GM13976 (cell line): ENCODE measurements at places on chromosomes 12 and 14.

GRCh38 chr12:54038871-54039414, 6.1 kb downstream of the HOXC5 start:
- no peak for DNase-seq

DNA sequence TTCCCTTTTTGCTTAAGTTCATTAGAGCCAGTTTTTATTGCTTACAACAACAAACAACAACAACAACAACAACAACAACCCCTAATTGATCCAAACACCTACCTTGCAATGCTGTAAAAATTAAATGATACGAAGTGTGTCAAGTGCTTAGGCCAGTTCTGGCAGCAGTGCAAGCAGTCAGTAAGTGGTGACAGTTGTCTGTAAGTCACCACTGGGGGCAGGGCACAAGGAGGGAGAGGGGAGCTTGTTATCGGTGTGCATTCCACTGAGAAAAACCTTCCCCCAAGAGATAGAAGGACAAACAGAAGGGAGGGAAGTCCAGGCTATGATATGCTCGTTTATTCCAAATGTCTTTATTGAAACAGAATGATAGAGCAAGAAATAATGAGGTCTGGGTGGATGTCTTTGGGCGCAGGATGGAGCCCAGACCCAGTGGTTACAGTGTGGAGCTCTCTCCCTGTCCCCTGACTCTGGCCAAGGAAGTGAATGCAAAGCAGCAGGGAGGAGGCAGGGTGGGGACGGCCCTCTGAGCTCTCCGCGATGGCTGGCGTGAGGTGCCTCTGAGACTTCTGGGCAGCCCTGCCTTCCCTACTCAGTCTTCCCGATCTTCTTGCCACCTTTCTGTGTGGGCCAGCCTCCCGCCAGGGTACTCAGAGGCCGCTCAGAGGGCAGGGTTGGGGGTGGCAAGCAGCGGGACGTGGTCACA, 6.5 kb downstream of the SLC22A17 start:
- no peak for DNase-seq

DNA sequence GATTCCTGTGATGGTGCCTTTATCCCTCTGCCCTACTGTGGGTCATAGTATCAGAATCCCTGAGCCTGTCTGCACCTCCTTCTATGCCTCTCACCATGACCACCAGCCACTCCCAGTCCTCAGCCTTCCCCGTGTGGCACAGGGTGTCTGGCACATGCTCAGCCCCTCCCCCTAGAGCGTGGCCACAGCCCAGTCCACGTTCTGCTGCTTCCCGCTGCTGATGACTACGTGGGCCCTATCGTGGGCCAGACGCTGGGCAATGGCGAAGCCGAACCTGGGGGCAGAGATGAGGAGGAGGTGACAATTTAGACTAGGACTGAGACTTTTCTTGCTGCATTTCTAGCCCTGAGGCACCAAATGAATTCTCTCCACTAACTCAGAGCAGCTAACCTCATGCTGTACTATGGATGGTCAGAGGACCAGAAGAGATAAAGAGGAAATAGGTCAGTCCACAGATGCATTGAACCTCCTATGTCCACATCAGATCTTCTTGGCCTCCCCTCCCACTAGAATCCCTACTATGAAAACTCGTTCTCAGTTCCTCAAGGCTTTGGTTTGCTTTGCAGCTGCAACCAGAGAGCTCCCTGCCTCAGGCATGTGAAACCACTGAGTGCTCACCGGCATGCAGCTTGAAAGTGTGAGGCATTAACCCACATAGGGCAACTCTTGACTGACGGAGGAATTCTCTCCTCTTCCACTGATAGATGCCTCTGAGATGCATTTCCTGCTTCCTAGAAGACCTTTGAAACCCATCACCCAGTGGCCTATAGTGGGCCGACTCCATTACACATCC, 126.3 kb upstream of the DHRS4 start:
- DNase-seq = no peak

DNA sequence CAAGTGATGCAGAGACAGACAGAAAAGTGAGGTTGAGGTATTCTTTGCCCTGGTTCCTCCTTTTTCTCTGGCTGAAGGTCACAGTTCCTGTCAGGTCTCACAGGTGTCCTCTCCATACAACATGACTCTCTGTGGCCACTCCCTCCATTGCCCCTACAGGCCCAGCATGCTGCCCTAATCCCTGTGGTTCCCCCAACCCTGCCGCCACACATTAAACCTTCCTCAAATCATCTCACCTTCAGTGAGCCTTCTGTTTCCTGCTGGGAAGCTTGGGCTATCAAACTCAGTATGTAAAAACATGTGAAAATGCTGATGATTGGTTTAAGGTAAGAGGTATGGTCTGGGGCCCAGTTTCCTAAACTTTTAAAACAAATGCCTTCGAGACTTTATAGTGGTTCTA, 159.0 kb upstream of the E2F7 start:
- DNase-seq = no peak

GRCh38 chr12:43004908-43005307, 415.4 kb upstream of the PRICKLE1 start:
- DNase-seq = no peak

- no peak for DNase-seq
Measured at GRCh38 chr14:78197051-78197450, 26.9 kb downstream of the NRXN3 start.

DNA sequence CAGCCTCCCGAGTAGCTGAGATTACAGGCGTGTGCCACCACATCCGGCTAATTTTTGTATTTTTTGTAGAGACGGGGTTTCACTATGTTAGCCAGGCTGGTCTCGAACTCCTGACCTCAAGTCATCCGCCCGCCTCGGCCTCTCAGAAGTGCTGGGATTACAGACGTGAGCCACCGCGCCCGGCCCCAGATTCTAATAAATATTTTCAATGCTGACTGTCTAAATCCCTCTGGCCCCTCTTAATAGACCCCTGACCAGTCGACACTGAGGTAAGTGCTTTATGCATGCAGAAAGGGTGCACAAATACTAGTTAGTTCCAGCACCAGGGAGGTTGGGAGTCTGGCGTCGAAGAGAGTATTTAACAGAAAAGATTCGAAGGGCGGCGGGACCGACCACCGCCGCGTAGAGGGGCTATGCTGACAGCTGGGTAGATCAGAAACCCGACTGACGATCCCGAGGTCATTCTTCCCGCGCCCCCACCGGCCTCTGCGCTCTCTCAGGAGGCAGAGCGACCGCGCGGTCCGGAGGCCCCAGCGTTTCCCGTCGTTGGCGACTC, 1.1 kb upstream of the SPATS2 start:
- no peak for DNase-seq
